ENCODE measurements at places on chromosomes 16 and 17. TPM values are rescaled to one million over a fixed set of nuclear protein-coding genes. Genes with fewer than 3 reads are reported as not detected.

DNA sequence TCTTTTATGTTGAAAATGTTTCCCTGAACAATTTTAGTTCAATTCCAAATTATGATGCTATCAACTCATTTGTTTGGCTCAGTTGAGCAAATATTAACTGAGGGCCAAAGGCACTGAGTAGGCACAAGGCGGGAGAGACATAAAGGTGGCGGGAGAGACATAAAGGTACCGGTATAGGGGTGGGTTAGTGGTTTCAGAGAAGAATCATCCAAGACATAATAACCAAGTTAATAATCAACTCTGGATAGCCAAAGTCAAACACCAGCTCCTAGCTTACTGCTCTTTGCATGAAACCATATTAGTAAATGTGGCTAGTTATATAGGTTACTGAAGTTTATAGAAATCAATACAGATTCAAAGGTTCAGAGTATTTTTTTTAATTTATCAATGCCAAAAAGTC, 91.7 kb downstream of the RPGRIP1L start:
- no peaks in the 10 kb centered on the region for H3K4me1 ChIP-seq
- no peaks in the 10 kb centered on the region for H3K27me3 ChIP-seq
- no peak overlapping the region for H3K27ac ChIP-seq
- H3K36me3 ChIP-seq: peaks cover 7% of the 10 kb centered on the region

DNA sequence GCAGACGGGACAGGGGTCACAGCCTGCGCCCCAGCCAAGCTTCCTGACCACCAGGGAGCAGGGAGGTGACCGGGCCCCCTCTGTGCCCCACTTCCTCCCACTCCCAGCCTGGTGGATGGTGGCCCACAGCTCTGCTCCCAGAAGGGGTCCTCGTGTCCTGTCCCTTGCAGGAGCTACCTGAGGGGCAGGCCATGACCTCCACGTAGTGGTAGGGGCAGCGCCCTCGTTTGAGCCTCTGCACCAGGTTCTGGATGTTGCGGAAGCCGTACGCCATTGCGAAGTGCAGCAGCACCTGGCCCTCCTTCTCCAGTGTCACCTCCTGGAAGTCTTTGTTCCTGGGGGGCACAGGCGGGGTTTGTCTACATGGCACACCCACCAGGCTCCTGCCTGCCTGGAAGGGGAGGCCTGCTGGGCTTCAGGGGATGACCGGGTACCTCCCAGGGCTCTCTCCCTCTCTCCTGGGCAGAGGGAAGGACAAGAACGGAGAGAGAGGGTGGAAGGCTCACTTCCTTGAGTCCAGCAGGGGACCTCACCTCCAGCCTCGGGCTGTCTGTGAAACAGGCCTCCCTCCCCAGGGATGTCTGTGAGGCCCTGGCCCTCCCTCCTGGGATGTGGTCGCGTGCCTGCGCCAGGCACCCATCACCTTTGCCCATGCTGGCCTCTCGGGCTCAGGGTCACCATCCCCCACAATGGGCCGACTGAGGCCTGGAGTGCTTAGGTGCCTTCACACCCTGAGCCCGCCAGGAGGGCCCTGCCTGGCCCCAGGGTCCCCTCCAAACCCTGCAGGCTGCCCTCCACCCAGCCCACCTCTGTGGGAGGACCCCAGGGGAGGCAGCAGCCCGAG, 4.0 kb downstream of the HAGHL start:
- H3K27me3 ChIP-seq: no peaks in the 10 kb centered on the region
- DNase-seq: no peak
- H3K36me3 ChIP-seq: peaks cover 21% of the 10 kb centered on the region
- no peak overlapping the region for H3K27ac ChIP-seq
- no peak overlapping the region for H3K4me3 ChIP-seq

DNA sequence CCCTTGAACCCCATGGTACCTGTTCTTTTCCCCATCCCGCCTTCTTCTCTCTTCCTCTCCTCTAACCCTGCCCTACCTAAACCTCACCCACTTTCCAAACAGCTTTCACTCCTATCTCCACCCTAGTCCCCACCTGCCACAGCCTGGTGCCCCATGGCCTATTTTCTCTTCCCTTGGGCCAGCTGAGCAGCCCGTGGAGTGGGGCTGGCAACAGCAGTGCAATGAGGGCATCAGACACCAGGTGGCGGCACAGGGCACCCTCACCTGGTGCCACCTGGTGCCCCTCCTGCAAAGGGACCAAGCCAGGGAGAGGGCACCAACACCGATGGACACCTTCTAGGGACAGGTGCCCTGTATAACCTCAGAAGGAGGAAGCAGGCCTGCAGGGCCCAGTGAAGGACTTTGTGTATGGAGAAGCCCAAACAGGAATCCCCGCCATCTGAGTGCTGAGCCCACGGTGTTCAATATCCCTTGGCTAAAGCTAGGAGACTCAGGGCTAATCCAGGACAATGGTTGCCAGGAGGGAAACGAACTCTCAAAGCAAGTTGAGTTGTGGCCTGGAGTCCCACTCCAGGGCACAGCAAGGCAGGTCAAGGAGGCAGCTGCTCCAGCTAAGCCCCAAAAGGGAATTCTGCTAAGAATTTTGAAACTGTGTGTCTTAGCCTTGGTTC, 4.0 kb upstream of the ABCC3 start:
- peaks cover 64% of the 10 kb centered on the region for H3K27me3 ChIP-seq
- no peak overlapping the region for H3K27ac ChIP-seq
- peaks cover 3% of the 10 kb centered on the region for H3K36me3 ChIP-seq
- no peak overlapping the region for H3K4me3 ChIP-seq

DNA sequence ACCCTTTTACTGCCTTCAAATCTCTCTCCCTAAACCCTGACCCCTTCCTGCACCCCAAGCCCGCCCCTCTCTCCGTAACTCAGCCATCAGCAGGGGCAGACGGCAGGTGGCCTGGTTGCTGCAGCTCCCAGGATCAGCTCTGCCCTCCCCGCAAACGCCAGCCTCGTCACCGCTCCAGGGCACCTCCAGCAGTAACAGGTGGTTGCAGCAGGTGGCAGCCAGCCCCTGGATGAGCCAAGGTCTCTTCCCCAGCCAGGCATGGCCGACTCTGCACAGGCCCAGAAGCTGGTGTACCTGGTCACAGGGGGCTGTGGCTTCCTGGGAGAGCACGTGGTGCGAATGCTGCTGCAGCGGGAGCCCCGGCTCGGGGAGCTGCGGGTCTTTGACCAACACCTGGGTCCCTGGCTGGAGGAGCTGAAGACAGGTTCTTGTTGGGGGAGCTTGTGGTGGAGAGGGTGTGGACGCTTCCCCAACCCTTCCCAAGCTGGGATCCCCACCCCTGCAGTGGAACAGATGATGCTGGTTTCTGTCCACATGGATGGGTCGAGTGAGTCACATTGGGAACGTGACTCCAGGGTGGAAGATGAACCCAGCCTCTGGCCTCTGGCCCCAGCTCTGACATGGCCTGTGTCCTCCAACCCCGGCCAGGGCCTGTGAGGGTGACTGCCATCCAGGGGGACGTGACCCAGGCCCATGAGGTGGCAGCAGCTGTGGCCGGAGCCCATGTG, 558 bp downstream of the HSD3B7 start:
- H3K4me3 ChIP-seq: no peak overlapping the region
- no peaks in the 10 kb centered on the region for H3K4me1 ChIP-seq
- no peak overlapping the region for H3K27ac ChIP-seq
- DNase-seq: no peak
- no peaks in the 10 kb centered on the region for H3K27me3 ChIP-seq
- peaks cover 2% of the 10 kb centered on the region for H3K36me3 ChIP-seq

DNA sequence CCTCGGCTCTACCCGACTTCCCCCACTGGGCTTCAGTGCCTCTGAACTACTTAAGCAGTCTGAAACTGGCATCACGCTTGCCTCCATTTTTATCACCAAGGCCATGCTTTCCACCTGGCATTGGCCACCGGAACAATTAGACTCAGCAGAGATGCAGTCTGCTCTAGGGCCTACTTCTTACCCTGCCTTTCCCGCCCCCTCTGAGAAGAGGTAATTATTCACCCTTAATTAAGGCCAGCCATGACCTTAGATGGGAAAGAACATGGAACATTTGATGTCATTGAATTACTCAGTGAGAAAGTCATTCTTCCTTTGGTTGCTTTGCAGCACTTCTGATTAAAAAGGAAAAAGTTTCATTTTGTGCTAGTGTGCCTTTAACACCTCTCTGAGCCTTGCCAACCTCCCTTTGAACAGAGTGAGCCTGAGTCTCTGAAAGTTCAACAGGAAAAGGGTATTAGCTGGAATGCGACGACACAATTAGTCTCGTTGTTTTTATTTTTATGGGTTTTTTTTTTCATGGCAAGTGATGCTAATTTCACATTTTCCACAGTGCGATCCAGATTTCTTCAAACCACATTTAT, 60.9 kb upstream of the TNRC6A start:
- peaks cover 17% of the 10 kb centered on the region for H3K27me3 ChIP-seq
- no peak overlapping the region for H3K27ac ChIP-seq
- H3K36me3 ChIP-seq: no peaks in the 10 kb centered on the region
- H3K4me1 ChIP-seq: no peaks in the 10 kb centered on the region

The KRT24 gene
- total RNA-seq: not detected

DNA sequence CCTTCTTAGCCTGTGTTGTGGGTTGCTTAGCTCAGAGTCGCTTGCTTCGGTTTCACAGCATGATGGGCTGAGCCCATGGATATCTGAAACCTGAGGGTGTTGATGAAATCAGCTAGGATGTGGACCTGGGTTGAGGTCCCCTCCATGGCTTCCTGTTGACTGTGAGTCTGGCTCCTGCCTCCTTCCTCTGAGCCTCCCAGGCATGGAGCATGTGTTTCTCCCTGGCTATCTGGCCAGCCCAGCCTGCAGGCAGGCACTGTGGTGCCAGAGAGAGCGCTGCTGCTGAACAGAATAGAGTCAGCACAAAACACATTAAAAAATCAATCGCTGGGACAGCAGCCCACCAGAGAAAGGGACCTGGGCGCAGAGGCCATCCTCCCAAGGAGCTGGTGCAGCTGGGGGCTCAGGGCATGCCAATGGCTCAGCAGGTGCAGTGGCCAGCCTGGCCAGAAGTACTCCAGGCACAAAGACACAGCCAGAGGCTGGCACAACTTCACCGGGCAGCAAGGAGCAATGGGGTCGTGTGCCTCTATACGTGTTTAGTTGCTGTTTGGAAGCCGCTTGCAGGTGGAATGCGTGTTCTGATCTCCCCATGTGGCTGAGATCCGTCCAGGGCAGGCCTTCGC, 28.3 kb upstream of the GPRC5C start:
- no peak for DNase-seq
- H3K4me1 ChIP-seq: no peaks in the 10 kb centered on the region
- no peaks in the 10 kb centered on the region for H3K36me3 ChIP-seq
- peaks cover 2% of the 10 kb centered on the region for H3K27me3 ChIP-seq

The EVI2A gene
- 119 TPM for total RNA-seq

The RCVRN gene
- not detected for total RNA-seq

DNA sequence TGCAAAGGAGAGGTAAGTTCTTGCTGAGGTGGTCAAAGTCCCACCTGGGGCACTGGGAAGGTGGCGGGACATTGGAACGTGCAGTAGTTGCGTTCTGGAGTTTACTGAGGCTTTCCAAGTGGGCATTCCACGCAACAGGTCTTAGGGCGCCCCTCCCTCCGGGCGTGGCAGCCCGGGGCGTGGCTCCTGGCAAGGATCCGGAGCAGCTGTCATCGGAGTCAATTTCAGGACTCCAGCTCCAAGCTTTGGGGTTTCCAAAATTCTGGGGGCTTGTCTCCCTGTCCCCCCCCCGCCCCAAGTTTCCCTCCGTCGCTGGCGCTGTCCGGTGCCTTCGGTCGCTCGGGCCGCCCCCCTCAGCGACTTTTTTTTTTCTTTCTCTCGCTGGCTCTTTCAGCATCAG, 43.1 kb upstream of the AMZ2 start:
- DNase-seq: no peak
- H3K27ac ChIP-seq: peak overlapping the region; percentile 49
- H3K4me3 ChIP-seq: peak overlapping the region; percentile 86
- peaks cover 3% of the 10 kb centered on the region for H3K27me3 ChIP-seq
- H3K36me3 ChIP-seq: peaks cover 7% of the 10 kb centered on the region
- peaks cover 45% of the 10 kb centered on the region for H3K4me1 ChIP-seq

The PERCC1 gene
- total RNA-seq: 2.7 TPM

- H3K4me1 ChIP-seq: peaks cover 14% of the 10 kb centered on the region
- no peaks in the 10 kb centered on the region for H3K36me3 ChIP-seq
- H3K27ac ChIP-seq: no peak overlapping the region
- no peak overlapping the region for H3K4me3 ChIP-seq
- no peak for DNase-seq
- H3K27me3 ChIP-seq: no peaks in the 10 kb centered on the region
Measured at GRCh38 chr16:67860589-67861398, 12.1 kb upstream of the EDC4 start.

GRCh38 chr16:77919761-77920415, 102.5 kb upstream of the CLEC3A start:
- no peaks in the 10 kb centered on the region for H3K36me3 ChIP-seq
- no peak overlapping the region for H3K4me3 ChIP-seq
- no peak overlapping the region for H3K27ac ChIP-seq
- H3K27me3 ChIP-seq: peaks cover 8% of the 10 kb centered on the region
- DNase-seq: no peak

DNA sequence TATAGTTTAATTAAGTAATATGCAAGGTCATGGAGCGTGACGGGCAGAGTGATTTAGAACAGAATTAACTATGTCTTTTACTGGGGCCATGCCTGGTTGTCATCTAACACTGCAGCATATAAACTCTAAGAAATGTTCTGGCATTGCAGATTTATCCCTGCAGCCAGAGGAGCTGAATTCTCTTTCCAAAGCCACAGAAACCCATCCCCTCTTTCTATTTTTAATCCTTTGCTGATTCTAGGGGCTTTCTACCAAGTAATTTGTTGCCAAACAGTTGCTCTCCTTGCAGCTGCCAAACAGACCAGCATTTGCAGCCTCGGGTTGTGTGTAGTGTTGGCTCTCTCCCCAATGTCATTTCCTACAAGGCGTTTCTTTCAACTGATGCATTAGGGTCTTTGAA, 243.2 kb upstream of the MON1B start:
- no peak for DNase-seq
- no peak overlapping the region for H3K27ac ChIP-seq
- H3K4me1 ChIP-seq: no peaks in the 10 kb centered on the region
- H3K36me3 ChIP-seq: peaks cover 2% of the 10 kb centered on the region
